ENCODE measurements at places on chromosomes 12 and 14.

DNA sequence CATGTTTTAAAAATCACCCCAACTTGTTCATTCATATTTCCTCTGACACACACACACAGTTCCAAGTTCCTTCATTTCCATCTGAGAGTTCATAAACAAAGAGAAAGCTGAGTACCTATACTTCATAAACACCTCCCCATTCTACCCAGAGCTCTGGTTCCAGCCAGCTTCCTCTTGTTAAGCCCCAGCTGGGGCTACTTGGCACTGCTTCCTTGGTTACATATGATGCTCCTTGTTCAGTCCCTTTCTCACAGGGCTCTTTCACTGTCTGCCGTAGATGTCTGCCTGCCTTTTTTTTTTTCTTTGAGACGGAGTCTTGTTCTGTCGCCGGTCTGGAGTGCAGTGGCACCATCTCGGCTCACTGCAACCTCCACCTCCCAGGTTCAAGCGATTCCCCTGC is 77.5 kb downstream of the COX16 start:
- no peak for DNase-seq

GRCh38 chr14:101791919-101792572 is 30.5 kb downstream of the PPP2R5C start:
- DNase-seq = no peak

DNA sequence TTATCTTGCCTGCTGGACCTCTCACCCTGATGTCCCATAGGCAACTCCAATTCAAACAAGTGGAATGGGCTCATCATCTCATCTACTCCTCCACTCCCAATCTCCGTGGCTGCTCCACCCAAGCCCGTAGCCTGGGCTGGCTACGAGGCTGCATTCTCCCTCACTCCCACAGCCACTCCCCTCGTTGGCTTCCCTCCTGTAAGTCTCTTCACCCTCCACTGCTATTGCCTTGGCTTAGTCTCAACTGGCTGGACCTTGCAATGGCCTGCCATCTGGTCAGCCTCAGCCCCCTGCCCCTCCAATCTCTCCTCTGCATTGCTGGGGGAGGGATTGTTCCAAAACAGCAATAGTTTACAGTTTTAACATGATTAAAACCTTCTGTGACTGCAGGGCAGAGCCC is 44.4 kb upstream of the PELI2 start:
- no peak for DNase-seq

GRCh38 chr12:51687177-51687576 is 96.1 kb downstream of the SCN8A start:
- no peak for DNase-seq

DNA sequence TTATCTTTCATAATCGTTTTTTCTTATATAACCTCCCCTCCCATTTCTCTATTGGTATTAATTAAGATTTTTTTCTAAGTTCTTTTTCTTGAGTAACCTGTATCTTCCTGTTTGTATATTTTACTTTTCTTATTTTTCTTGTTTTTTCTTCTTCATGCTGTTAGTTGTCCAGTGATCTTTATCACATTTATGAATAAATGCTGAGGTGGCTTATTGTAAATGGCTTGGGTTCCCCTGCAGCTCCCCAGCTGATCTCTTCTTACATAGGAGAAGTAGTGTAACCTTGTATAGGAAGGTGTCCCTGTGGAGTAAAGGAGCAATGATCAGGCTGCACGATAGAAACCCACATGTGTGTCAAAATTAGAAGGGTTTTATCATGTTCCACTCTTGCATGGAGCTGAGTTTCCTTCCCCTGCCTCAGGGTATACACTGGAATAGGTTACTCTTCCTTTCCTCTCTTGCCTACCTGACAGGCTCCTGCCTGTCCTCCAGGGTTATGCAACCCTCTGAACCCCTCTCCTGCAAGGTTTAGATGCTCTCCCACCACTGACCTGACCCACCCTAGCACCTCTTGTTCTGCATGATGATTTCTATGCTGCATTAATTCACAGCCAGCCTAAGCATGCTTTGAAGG is 334.8 kb upstream of the RGS6 start:
- no peak for DNase-seq

All from activated effector memory CD4-positive, alpha-beta T cell treated with Interleukin-2 at 50 U/mL for 16 hours (primary cell).